ENCODE measurements at places on chromosomes 7 and 10. TPM values are rescaled to one million over a fixed set of nuclear protein-coding genes. Genes with fewer than 3 reads are reported as not detected.
A peak's percentile ranks its signal among the peaks of the same experiment; 100 is the strongest.

The CHCHD2 gene
- total RNA-seq: 240 TPM

The SRGN gene
- 168 TPM for total RNA-seq

The ICA1 gene
- total RNA-seq: 31.1 TPM

The NPC1L1 gene
- 0.39 TPM for total RNA-seq

The LIPJ gene
- total RNA-seq: not detected

The CCDC172 gene
- not detected for total RNA-seq

The ING3 gene
- total RNA-seq: 15.9 TPM

The ARHGAP19 gene
- 9.0 TPM for total RNA-seq

The TAS2R4 gene
- 1.6 TPM for total RNA-seq

The RGS10 gene
- 14.4 TPM for total RNA-seq

The MSS51 gene
- 6.3 TPM for total RNA-seq

The RBM33 gene
- total RNA-seq: 80.0 TPM

The SKIDA1 gene
- total RNA-seq: 1.4 TPM

The KCP gene
- 2.1 TPM for total RNA-seq

GRCh38 chr10:120392245-120392644 lies 64.8 kb upstream of the PLPP4 start:
- no peaks in the 10 kb centered on the region for H3K36me3 ChIP-seq
- no peaks in the 10 kb centered on the region for H3K4me1 ChIP-seq

DNA sequence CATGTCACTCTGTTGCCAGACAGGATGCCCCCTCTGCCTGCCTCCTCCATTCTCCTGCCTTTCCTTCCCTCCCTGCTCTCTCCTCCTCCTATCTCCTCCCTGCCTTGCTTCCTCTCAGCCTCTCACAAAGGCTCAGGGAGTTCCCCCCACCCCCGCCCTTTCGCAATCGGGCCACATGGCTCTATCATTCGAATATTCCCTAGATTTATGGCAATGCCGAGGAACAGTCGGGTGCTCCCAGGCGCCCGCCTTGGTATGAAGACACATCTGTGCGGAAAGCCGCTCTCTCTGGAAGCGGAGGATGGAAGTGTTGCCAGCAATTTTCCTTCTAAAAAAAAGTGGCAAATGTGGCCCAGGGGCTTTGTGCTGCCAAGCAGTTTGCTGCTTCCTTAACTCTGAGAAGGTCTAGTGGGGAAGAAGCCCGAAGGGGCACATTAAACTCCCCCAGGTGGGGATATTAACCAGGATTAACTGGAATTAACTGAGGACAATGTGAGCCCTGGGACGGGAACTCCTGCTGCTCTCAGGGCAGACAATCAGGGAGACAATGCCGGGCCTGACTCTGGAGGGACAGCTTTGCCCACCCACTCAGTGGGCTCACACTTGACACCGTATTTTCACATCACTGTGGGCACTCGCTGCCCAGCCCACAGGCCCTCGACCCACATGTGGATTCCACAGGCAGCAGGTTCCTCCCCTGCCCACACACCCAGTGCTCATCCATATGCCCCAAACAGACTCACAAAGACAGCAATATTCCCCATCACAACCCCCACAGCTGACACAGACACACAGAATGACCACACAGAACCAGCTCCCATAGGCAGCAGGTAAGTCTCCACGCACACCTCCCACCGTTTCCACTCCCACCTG lies 88.4 kb upstream of the SMNDC1 start:
- no peaks in the 10 kb centered on the region for H3K4me1 ChIP-seq
- no peak overlapping the region for H3K27ac ChIP-seq
- H3K36me3 ChIP-seq: no peaks in the 10 kb centered on the region
- H3K27me3 ChIP-seq: no peaks in the 10 kb centered on the region
- peak; percentile 86 for DNase-seq

- no peak for DNase-seq
- peaks cover 1% of the 10 kb centered on the region for H3K4me1 ChIP-seq
- H3K4me3 ChIP-seq: no peak overlapping the region
- H3K27ac ChIP-seq: no peak overlapping the region
- H3K36me3 ChIP-seq: no peaks in the 10 kb centered on the region
Measured at GRCh38 chr10:87619705-87620104, 40.0 kb upstream of the PAPSS2 start.

- no peak for DNase-seq
- no peak overlapping the region for H3K27ac ChIP-seq
- no peaks in the 10 kb centered on the region for H3K4me1 ChIP-seq
- no peak overlapping the region for H3K4me3 ChIP-seq
Measured at GRCh38 chr7:25503306-25503705, 275.0 kb upstream of the NPVF start.

- H3K27me3 ChIP-seq: no peaks in the 10 kb centered on the region
- H3K4me3 ChIP-seq: no peak overlapping the region
- H3K36me3 ChIP-seq: no peaks in the 10 kb centered on the region
- H3K27ac ChIP-seq: no peak overlapping the region
- no peak for DNase-seq
- no peaks in the 10 kb centered on the region for H3K4me1 ChIP-seq
Measured at GRCh38 chr10:644076-644942, 45.2 kb downstream of the DIP2C start.

DNA sequence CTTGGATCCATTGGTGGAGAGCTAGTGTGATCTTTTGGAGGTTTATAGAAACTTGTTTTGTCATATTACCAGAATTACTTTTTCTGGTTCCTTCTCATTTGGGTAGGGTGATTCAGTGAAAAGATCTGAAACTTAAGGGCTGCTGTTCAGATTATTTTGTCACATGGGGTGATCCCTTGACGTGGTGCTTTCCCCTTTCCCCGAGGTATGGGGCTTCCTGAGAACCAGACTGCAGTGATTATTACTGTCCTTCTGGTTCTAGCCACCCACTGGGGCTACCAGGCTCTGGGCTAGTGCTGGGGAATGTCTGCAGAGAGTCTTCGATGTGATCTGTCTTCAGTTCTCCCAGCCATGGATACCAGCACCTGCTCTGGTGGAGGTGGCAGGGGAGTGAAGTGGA lies 1030.0 kb downstream of the GRM8 start:
- no peaks in the 10 kb centered on the region for H3K36me3 ChIP-seq
- no peak overlapping the region for H3K4me3 ChIP-seq
- no peaks in the 10 kb centered on the region for H3K4me1 ChIP-seq
- DNase-seq: peak; percentile 39

DNA sequence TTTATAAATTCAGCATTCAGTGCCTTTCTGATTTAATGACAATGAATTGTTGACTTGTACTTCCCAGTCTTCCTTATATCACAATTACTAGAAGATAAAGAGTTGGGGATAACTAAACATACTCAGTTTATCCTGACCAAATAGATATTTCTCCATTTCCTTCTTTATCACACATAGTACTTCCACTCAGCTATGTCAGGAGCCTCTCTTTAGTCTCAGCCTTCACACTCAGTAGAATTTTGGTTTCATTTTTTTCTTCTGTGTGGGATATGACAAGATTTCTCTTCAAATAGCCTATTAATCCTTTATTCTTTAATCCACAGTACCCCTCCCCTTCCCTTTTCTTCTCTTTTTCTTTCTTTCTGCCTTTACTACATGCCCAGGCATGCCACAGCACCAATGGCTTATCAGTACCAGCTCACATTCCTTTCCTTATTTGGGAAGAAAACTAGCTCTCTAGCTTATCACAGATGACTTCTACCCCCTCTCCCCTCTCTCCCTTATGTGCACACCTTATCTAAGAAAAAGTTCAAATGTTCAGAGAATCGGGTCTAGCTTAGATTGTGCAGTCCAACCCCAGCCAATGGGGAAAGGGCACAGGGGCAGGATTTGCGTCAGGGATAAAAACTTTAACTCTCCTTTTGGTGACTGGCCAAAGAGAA lies 109.0 kb downstream of the PHF14 start:
- no peaks in the 10 kb centered on the region for H3K36me3 ChIP-seq
- H3K27ac ChIP-seq: no peak overlapping the region
- peaks cover 1% of the 10 kb centered on the region for H3K4me1 ChIP-seq
- H3K4me3 ChIP-seq: no peak overlapping the region

DNA sequence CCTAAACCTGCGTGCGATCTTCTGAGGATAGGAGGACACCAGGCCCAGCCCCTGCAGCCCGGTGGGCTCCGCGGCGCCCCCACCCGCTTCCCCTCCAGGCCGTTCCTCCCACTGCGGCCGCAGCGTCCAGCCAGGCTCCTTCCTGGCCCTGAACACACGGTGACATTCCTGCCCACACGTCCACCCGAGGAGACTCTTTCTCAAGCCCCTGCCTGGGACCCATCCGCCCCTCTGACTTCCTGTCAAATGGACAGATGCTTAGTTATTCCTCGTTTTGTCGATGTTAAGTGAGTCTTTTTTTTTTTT lies 32.4 kb upstream of the RNF32 start:
- no peak for DNase-seq
- no peaks in the 10 kb centered on the region for H3K4me1 ChIP-seq

GRCh38 chr7:82441669-82442478 lies 1.7 kb downstream of the CACNA2D1 start:
- peak overlapping the region; percentile 92 for H3K4me3 ChIP-seq
- DNase-seq: no peak
- no peaks in the 10 kb centered on the region for H3K4me1 ChIP-seq
- H3K27ac ChIP-seq: no peak overlapping the region

- no peaks in the 10 kb centered on the region for H3K4me1 ChIP-seq
- H3K4me3 ChIP-seq: no peak overlapping the region
- no peaks in the 10 kb centered on the region for H3K36me3 ChIP-seq
- DNase-seq: no peak
- H3K27ac ChIP-seq: no peak overlapping the region
Measured at GRCh38 chr7:133950855-133951254, 176.3 kb upstream of the LRGUK start.

DNA sequence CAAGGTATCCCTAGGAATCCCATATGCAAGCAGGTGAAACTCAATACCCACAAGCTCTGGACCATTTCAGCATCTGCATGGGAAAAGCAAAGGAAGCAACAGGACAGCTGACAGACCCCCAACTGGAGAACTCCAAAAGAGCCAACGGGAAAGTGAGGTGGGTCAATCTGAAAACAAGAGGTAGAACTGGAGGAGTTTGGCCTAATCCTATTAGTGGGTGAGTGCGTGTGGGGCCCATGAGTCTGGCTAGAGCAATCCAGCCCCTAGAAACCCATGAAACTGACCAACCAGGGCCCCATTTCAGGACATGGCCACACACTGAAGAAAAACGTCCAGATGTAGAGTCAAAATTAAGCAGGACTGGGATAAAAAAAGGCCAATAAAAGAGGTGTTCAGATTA lies 26.6 kb upstream of the WNT8B start:
- no peak overlapping the region for H3K4me3 ChIP-seq
- DNase-seq: no peak
- H3K27ac ChIP-seq: no peak overlapping the region
- H3K4me1 ChIP-seq: no peaks in the 10 kb centered on the region
- H3K27me3 ChIP-seq: no peaks in the 10 kb centered on the region

- H3K27ac ChIP-seq: no peak overlapping the region
- H3K4me1 ChIP-seq: no peaks in the 10 kb centered on the region
- H3K36me3 ChIP-seq: no peaks in the 10 kb centered on the region
- DNase-seq: peak; percentile 61
- H3K4me3 ChIP-seq: peak overlapping the region; percentile 3
- H3K27me3 ChIP-seq: no peaks in the 10 kb centered on the region
Measured at GRCh38 chr7:44962483-44963251, 16.1 kb downstream of the MYO1G start.

GRCh38 chr7:36670585-36671431 lies 53.5 kb downstream of the AOAH start:
- H3K36me3 ChIP-seq: no peaks in the 10 kb centered on the region
- no peak for DNase-seq
- H3K27me3 ChIP-seq: no peaks in the 10 kb centered on the region
- H3K27ac ChIP-seq: no peak overlapping the region
- no peak overlapping the region for H3K4me3 ChIP-seq

GRCh38 chr10:122176232-122177213 lies 94.6 kb upstream of the BTBD16 start:
- no peaks in the 10 kb centered on the region for H3K27me3 ChIP-seq
- DNase-seq: no peak
- H3K4me1 ChIP-seq: no peaks in the 10 kb centered on the region
- H3K27ac ChIP-seq: no peak overlapping the region

DNA sequence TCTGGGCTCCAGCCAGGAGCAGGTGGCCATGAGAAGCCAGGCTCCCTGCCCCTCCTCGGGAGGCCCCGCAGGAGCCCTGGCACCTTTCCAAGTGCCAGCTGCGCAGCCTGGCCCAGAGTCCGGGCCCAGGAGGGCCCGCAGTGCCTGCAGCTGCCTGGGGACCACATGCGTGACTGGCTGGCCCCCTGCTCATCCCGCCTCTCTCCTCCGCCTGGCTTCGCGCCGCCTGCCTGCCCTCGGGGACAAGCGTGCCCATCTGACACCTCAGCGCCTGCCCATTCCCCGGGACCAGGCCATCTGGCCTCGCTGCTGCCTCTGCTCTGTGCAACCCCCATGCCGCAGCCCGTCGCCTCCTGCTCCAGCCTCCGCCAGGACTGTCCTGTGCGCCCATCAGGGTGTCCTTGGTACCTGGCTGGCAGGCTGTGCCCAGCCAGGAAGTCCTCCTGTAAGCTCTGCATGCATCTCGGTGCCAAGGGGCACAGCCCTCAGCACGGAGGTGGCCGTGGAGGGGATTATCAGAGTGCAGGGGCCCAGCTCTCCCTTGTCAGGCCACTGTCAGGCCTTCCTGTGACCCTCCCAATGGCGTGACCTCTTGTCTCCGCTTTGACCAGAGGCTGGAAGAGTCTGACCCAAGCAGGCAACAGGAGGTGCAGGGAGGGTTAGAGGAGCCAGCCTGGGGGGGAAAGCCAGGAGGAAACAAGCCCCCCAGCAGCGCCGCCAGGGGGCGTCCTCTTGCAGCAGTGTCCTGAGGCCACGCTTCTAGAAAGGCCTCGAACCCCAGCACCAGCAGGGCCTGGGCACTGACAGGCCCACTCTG lies 50.5 kb downstream of the TMEM209 start:
- H3K4me3 ChIP-seq: no peak overlapping the region
- no peaks in the 10 kb centered on the region for H3K4me1 ChIP-seq
- H3K27ac ChIP-seq: no peak overlapping the region
- no peaks in the 10 kb centered on the region for H3K27me3 ChIP-seq
- no peak for DNase-seq
- no peaks in the 10 kb centered on the region for H3K36me3 ChIP-seq

DNA sequence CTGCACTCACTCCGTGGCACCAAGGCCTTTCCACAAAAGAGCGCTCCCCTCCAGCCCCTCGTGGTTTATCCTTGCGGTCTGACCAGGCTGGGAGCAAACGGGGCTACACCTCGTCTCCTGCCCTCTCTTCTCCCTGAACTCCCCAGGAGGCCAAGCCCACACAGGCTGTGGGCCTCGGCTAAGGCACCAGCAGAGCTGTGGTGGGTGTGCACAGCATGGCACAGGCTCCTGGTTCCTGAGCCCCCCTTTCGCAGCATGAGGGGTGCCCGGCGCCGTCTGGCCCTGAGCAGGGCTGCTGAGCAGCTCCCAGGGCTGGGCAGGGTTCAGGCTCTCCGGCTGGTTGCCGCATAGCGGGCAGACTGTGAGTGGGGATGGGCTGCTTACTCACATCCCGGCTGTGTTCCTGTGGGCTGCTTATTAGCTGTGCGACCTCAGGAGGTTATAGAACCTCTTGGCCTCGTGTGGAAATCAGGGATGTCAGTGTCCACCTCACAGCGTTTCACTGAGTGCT lies 90.4 kb downstream of the ZMIZ1 start:
- no peaks in the 10 kb centered on the region for H3K36me3 ChIP-seq
- DNase-seq: peak; percentile 83
- no peak overlapping the region for H3K4me3 ChIP-seq
- no peaks in the 10 kb centered on the region for H3K27me3 ChIP-seq

GRCh38 chr10:113086282-113086681 lies 136.2 kb downstream of the TCF7L2 start:
- no peak overlapping the region for H3K27ac ChIP-seq
- H3K27me3 ChIP-seq: no peaks in the 10 kb centered on the region
- peaks cover 3% of the 10 kb centered on the region for H3K4me1 ChIP-seq
- no peaks in the 10 kb centered on the region for H3K36me3 ChIP-seq
- no peak overlapping the region for H3K4me3 ChIP-seq
